NT2/D1 (cell line): ENCODE measurements at places on chromosomes 12 and 14.
A peak's percentile ranks its signal among the peaks of the same experiment; 100 is the strongest.

GRCh38 chr14:54225457-54226060 is 171.2 kb upstream of the CDKN3 start:
- no peak for DNase-seq

DNA sequence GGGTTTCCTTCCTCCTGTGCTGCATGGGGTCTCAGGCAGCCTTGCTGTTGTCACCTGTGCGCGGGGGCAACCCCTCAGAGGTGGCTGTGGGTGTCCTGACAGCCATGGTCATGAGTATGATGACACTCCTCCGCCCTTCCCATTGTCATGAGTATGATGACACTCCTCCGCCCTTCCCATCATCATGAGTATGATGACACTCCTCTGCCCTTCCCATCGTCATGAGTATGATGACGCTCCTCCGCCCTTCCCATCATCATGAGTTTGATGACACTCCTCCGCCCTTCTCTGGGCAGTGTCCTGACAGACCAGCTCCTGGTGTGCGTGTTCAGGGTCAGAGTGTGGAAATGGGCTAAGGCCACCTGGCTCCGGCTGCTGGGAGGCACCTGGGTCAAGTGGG is 40.0 kb downstream of the FBRSL1 start:
- no peak for DNase-seq

DNA sequence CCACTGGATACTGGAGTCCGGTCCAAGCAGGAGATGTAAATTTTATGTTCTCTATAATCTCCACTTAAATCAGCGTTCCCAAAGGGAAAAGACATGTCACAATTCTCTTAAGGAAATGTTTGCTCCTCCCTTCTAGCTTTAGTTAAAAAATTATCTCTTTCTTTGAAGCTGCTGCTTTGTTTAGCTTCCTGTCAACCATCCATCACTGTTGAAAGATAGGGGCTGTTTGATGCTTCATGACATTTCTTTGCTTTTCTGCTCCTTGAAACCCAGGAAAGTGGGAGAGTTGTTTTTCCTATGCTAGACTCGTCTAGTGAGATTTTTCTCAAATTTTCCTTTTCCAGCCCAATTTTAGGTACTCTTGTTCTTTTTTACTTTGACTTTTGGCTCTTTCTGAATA is 31.9 kb downstream of the MBIP start:
- no peak for DNase-seq

DNA sequence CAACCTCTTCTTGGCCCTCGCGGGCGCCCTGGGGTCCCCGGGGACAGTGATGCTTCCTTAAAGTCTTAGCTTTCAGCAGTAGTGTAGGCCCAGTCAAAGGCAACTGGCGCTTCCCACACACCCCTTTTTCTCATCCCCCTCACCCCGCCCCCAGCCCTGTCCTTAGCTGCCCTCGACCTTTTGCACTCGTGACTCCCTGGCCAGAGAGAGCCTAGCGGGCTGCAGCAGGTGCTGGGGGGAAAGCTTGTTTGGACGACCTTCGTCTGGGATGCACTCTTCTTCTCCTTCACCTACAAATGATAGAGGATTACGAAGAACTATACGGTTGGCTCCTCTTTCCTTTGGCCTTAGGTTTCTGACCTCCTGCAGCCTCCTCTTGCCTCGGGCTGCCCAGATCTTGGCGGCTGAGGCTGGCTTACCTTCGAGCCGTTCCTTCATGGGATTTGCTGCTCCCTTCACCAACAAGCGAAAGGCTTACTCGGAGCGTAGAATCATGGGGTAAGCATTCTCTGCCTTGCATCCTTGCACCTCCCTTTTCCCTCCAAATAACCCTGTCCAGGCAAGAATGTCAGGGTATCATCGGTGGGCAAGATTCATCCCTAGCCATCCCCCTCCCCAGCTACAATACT is 815 bp downstream of the COQ10A start:
- no peak for DNase-seq

GRCh38 chr12:62438098-62438692 is 28.4 kb upstream of the MON2 start:
- DNase-seq, result peak; percentile 39

- no peak for DNase-seq
Measured at GRCh38 chr12:130145731-130146130, 16.5 kb upstream of the FZD10 start.

DNA sequence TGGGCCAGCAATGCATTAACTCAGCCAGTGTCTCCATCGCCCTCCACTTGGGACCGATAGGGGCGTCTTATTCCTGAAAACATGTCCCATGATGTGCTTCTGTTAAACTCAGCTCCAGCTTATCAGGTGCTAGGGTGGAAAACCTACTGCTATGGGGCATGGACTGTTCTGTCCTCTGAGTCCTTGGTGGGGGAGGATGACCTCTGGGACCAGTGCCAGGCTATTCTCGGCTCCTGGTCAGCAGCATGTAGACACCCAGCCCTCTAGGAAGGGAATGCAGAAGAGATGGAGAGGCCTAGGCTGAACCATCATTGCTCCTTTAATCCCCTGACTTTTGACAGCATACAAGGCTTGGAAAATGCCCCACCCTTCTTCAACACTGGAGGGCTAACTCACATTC is 486.2 kb downstream of the MED13L start:
- no peak for DNase-seq

DNA sequence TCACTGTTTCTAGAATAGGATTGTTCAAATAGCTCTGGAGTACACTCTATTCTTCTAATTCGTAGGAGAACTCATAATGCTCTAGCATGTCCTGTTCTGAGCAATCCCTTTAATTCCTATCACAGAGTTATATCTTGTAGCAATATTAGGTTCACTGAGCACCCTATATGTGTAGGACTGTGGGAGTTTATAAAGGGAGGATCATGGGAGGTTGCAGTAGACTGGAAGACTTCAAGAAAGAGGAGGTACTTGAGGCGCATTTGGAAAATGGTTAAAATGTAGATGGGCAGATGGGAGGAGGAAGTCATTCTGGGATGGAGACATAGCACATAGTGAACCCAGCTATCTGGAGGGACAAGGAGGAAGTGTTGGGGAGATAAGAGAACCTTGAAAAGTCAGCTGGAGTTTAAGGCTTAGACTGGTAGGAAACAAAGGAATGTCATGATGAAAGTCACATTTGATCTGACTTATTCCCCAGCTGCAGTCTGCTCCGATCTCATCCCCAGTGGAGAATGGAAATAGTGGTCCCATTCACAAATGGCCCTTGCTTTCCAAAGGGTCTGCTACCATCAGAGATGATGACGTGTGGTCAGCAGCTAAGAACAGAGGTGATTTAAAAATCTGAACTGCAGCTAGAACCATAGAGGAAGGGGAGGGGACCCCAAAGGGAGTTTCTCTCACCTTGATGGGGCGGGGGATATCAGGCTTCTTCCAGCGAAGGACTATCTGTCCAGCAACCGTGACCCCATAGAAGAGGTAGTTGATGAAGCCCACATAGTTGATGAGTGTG is 10.1 kb upstream of the CEBPE start:
- no peak for DNase-seq

DNA sequence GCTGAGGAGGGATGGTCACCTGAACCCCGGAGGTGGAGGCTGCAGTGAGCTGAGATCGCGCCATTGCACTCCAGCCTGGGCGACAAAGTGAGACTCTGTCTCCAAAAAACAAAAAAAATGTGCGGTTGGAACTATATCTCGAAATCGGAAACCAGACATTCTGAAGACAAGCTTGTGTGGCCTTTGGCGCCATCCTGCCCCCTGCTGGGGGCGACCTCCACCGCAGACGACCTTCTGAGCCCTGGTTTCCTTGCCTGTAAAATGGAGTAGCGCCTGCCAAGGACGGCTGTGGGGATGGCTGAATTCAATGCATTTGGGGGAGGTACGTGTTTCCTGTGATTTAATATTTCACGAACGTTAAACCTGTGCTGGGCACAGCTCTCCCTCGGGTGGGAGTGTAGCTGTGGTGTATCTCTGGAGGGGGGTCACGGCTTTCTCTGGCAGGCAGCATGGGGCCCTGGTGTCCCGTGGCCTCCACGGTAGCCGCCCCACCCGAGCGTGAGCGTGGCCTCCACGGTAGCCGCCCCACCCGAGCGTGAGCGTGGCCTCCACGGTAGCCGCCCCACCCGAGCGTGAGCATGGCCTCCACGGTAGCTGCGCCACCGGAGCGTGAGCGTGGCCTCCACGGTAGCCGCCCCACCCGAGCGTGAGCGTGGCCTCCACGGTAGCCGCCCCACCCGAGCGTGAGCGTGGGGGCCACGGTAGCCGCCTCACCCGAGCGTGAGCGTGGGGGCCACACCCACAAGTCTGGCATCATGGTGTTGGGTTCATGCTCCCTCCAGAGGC is 55.3 kb downstream of the LRCOL1 start:
- no peak for DNase-seq

GRCh38 chr12:88334271-88334670 is 192.2 kb downstream of the TMTC3 start:
- no peak for DNase-seq

GRCh38 chr14:52901357-52901980 is 49.4 kb downstream of the FERMT2 start:
- DNase-seq, result no peak

- DNase-seq, result no peak
Measured at GRCh38 chr12:132490422-132491137, 629 bp downstream of the FBRSL1 start.

DNA sequence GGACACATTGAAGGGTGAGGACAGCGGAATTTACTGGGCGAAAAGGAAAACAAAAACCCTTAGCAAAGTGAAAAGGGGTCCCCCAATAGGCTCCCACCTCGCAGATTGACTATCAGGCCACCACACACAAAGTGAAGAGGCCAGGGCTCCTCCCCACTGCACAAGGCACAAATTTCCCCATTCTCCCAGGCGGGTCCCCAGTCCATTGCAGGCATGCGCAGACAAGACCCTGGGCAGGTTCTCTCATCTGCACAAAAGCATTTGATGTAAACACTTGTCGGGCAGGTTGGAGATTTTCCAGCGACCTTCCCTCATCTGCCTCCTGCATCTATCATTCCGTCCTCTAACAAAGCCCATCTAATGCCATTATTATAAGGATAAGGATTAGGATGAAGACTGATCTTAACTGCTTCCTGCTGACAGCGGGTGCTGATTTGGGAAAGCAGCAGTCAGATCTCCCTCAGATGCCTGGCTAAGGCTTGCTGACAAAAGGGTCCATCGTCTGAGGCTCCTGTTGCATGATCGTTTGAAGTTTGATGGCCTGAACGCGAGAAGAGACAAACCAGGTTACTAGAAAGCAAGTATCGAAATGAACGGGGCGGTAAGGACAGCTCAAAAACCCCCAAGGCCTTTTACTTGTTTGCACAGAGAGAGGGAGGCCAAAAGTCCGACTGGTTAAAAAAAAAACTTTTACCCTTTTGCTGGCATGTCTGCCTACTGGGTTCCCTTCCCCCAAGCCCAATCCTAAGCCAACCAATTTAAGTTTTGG is 14.4 kb downstream of the ASCL4 start:
- no peak for DNase-seq

DNA sequence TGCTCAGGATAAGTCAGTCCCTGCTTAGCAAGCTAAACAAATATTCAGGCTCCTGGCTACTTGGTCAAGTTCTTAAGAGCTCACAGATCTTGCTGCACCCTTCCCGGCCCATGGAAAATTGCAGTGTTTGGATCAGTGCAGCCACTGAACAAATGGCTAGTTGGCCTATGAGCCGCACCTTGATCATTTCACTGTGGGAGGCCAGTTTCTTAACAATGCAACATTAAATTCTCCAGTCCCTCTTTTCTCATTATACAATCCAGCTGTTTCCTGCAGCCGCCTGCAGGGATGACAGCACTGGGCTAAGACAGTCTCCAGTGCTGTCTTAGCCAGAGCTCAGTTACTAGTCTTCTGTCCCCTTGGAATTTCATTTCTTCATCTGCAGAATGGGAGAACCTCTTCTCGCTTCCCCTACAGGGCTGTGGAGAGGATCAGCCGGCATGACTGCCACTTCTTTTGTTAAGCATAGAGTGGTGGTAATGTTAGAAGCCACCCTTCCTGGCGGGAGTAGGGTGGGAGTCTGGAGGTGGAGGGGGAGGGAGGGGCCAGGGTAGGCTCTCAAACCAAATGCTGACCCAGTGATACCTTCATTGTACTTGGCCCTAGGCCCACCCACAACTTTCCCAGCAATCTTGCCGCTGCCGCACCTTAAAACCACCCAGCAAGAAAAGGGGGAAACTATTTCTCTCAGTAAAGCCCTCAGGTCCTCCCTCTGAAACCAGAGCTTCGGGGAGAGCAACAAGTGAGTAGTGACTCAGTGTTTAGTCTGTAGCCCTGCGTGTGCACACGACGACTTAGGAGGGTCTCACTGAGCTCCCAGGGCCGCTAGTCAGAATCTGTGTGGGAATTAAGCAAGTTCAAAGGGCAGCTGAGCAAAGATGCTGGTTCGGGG is 145.7 kb downstream of the NUAK1 start:
- no peak for DNase-seq

DNA sequence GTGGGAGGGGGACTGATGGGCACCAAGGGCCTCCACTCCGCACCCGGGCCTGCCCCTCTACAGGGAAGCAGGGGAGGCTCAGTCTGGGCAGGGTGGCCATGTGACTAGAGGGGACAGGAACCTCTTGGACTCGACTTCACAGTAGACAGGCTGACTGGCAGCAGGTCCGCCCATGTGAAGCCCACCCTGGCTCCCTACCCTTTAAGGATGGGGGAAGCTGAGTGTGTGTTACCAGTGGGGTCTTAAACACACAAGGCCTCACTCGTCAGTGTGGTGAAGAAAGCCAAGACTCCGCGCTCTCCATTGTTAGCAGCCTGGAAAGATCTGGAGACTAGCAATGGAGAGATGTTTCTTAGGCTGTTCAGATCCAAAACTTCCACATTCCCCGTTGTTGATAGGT is 52.4 kb downstream of the ANAPC7 start:
- DNase-seq, result no peak

- no peak for DNase-seq
Measured at GRCh38 chr12:114732426-114733030, 48.6 kb upstream of the TBX3 start.

DNA sequence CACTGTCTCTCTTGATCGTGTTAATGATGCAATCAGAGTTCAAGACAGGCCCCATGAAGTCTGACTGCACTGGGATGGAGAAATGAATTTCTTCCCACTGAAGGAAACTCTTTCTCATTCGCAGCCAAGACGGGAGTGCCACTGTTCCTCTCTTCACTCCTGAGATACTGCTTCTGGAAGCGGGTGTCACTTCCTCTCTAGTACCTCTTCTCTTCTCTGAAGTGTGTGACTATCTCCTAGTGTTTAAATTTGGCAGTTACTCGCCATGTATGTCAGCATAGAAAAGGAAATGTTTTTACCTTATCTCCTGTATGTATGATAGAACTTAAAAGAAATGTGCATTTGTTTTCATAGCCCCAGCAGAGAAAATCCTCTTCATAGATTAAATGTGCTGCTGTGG is 215.2 kb downstream of the ANO6 start:
- DNase-seq, result no peak

DNA sequence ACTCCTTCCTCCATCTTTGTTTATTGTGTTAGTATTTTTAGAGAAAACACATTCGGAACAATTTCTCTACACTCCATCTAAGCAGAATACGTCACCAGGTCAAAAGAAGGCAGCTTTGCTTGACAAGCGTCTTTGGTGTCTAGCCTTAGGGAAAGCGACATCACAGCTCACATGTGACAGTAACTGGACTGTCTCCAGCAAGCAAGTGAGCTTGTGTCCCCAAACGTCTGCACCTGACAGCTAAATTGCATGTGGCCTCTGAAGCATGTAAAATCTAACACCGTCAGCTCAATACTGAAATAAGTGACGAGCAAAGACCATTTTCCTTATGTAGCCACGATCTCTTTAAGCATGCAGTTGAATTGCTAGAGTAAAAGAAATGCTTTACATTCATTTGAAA is 509.8 kb downstream of the GLT1D1 start:
- no peak for DNase-seq

- no peak for DNase-seq
Measured at GRCh38 chr12:25929142-25929541, 29.3 kb upstream of the RASSF8 start.
